ENCODE measurements at places on chromosomes 2 and 18.

GRCh38 chr18:62938487-62938886, 223.1 kb downstream of the PHLPP1 start:
- DNase-seq: no peak

DNA sequence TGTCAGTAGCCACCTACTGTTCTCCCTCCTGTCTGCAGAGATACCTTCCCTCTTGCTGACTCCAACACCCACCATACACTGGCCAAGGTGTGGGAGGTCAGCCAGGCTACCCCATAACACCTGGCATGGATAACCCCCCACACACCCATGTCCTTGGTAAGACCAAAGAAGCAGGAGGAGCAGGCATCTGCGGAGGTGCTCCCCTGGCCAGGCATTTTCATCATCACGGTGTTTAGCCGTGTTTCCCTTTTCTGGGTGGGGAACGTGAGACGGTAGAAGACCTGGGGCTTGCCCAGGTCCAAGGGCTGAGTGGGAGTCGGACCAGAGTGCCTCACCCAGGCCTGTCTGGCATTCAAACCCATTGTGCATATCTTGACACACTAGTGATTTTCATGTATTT, 150.3 kb downstream of the SMAD7 start:
- no peak for DNase-seq

- DNase-seq: no peak
These were observed 89.7 kb downstream of the KCTD1 start for GRCh38 chr18:26458526-26459232.

GRCh38 chr2:2048461-2048860, 282.6 kb downstream of the MYT1L start:
- DNase-seq: no peak

DNA sequence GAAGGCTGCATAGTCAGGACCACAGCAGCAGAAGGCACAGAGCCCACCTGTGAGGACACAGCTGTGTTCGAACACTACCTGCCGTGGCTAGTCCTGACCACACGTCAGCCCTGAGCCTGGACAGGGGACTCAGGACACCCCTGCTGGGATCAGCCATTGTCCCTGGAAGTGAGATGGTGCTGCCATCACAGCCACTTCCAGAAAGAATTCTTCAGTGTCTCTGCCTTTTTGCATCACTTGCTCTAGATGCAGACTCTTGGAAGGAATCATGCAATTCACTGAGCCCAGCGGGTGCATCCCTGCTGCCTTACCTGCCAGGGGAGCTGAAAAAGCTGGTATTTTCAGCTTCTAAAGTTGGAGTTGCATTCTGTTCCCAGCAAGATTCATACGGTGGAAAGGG, 49.3 kb downstream of the LAMA3 start:
- no peak for DNase-seq

GRCh38 chr18:6901286-6901926, 171.9 kb downstream of the ARHGAP28 start:
- DNase-seq: no peak

- no peak for DNase-seq
These were observed 175.2 kb downstream of the METTL4 start for GRCh38 chr18:2396162-2396505.

DNA sequence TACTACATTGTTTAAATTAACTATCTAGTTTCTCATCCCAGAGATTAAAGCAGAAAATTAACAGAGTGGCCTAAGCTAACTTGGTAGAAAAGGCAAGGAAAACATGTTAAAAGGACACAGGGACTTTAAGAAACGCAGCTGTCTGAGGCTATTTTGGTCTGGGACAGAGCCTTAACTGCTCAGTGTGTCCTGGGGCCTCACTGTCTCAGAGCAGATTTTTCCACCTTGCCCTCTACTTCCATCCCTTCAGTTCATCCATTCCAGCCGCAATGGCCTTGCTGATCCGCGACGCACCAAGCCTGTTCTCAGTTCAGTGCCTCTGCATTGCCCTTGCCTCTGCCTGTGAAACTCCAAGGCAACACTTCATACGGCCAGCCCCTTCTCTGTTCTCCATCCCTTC, 114.9 kb upstream of the OSR1 start:
- no peak for DNase-seq

GRCh38 chr18:53843113-53843760, 381.2 kb downstream of the MBD2 start:
- DNase-seq: no peak

DNA sequence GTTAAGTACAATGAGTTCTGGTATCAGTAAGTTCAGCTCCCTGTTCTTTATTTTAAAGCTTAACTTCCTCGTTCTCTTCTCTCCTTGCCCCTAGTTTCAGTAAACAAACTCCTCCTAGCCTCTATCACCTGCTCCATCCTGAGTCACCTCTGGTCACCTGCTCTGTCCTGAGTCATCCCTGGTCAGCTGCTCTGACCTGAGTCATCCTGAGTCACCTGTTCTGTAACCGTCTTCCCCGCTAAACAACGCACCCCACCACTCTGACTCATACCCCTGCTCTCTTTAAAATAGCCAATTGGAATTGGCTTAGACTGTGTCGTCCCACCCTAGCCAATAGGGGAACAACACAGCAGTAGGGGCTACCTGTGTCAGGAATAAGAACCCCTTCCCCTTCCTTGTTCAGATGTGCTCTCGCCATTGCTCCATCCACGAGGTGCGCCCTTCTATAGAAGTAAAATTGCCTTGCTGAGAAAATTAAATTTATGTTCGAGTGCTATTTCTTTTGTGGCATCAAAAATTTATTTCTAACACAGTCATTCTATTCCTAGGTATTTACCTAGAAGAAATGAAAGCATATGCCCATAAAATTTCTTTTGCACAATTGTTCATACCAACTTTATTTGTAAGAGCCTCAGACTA, 24.9 kb upstream of the RMND5A start:
- DNase-seq: peak; percentile 8

- no peak for DNase-seq
These were observed 95.3 kb upstream of the RMDN2 start for GRCh38 chr2:37829616-37830395.

GRCh38 chr2:3264010-3264744, 113.4 kb downstream of the EIPR1 start:
- no peak for DNase-seq

DNA sequence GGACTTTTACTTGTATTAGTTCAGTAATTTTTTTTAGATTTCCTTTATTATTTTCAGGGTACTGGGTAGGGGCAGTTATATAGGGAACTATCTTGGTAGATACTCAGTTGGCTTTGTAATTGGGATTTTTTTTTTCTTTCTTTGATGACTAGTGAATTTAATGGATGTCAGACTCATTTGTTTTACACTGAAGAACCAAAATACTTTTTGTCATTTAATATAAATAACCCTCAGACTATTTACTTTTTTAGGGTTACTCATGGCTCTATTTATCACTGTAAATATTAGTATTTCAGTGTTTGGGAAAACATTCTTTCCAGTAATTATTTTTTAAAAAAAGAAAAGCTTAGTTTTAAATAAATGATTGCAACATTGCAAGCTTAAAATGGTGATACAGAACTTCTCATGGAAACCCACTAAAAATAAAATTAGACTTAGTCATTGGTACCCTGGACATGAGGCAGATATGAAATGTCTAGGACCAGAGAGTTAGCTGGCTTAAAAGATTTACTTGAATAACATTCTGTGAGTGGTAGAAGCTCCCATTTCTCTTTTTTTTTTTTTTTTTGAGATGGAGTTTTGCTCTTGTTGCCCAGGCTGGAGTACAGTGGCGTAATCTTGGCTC, 74.4 kb upstream of the CYP20A1 start:
- DNase-seq: peak; percentile 82

DNA sequence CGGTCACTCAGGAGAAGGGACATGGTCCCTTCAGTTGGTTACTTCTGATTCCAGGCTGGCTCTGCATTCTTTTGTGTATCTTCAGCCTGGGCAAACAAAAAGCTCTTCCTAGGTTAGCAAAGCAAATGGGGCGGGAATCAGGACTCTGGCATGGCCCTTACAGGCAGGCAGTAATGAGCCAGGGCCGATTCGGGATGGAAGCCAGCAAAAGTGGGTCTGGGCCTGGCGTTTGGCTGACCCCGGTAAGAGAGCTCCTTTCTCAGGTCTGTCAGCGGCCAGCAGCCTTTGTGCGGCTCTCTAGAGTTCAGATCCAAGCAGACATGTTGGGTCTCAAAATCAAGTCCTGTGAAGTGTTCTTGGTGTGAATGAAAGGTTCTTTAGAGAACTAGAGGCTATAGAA, 81.5 kb upstream of the EML6 start:
- DNase-seq: no peak
